SHP77 (cell line): ENCODE measurements at places on chromosomes 1 and 21.

DNA sequence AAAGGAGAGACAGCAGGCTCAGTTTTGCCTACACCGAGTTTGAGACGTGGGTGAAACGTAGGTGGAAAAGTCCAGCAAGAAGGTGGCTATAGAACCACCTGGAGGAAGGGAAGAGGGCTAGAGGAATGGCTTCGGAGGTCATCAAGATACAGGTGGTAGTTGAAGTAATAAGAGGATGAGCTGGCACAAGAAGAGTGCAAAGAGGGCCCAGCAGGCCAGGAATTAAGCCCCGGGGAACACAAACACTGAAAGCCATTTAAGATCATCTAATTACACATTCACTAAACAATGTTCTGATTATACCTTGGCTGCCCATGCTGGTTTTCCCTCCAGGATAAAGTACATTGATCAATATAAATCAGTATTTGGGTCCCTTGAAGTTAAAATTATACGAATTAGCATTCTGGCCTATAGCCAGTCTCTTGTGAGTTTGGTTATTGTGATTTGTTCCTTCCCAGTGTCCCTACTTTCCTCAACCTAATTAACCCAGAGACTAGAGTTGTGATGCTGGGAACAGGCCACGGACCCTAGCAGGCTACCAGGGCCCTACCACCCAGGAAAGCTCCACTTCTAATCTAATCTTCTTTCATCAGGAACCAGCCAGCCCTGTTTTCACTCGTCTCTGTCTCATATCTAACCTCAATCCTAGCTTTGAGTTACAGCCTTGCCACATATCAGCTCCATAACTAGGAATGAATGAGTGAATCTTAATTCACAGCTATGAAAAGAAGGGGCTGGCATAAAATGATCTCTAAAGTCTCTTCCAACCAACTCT, 26.4 kb upstream of the PPP1R15B start:
- DNase-seq: no peak

GRCh38 chr1:224273641-224274040, 56.3 kb downstream of the NVL start:
- no peak for DNase-seq

DNA sequence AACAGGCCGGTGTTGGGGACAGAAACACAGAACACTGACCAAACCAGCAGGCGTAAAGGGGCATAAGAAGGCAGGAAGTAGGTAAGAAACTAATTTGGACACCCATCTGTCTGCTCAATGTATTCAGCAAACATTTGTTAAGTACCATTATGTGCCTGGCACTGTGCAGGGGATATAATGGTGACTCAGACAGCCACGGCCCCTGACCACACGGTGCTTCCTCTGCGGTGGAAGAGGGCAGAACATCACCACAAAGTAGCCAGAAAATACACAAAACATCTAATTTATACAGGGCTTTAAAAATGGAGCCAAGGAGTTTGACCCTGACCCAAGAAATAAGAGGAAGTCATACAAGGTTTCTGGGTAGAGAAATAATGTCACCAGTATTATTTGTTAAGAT, 12.9 kb downstream of the DNAJC11 start:
- no peak for DNase-seq

- no peak for DNase-seq
Observed at GRCh38 chr1:203424861-203425662, 50.5 kb upstream of the PRELP start.

DNA sequence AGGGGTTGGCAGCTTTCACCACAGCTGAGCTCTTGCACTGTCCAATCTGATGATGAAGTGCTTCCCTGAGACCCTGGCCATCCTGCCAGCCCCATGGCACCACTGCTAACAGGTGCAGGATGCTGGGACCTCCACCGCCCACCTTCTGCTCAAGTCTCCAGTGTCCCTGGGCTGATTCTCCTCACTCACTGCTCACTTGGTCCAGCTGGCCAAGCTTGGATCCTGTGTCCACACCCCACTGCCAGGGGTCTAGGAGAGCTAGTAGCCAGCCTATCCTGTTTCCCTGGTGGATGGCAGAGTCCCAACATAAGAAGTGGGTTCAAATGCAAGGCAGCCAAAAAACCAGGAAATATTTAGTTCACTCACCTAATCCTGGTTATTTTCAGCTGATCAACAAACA, 217.2 kb upstream of the IRF2BP2 start:
- no peak for DNase-seq

DNA sequence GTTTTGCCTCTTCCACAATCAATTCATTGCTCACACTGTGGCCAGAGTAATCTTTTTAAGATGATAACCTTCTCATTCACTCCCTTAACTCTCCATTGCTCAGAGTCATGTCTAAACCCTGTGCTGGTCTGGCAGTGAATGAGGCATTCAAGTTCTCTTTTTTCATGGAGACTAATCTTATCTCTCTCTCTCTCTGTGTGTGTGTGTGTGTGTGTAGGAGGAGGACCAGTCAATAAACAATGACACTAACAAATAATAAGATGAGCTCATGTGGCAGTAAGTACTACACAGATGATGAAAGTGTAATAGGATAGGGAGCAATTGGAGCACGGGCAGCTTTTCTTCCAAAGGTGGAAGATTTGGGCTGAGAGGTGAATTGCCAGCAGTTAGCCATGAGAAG, 122.0 kb upstream of the B3GALT2 start:
- no peak for DNase-seq

GRCh38 chr1:30914587-30914922, 6.0 kb upstream of the SDC3 start:
- no peak for DNase-seq

GRCh38 chr1:212495766-212496494, 63.2 kb downstream of the NENF start:
- no peak for DNase-seq

- DNase-seq: no peak
Observed at GRCh38 chr1:228446852-228447251, 30.2 kb upstream of the TRIM17 start.

- DNase-seq: no peak
Observed at GRCh38 chr21:34085129-34085528, 11.8 kb downstream of the MRPS6 start.

DNA sequence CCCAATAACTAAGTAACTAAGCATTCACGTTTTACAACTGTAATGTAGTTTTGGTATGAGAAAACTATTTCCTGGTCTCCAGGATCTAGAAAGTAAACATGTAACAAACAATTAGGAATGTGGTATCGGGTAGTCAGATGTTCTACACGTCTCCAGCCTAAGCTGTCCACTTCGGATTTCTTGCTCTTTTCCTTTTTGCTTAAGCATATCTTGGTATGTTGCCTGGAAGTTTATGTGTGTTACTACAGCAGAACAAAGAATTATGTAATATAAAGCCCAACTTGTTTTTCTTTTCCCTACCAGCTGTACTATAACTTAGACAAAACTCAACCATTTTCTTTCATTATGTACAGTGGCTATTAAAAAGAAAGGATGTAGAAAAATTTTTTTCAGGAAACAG, 20.4 kb upstream of the WARS2 start:
- DNase-seq: no peak

DNA sequence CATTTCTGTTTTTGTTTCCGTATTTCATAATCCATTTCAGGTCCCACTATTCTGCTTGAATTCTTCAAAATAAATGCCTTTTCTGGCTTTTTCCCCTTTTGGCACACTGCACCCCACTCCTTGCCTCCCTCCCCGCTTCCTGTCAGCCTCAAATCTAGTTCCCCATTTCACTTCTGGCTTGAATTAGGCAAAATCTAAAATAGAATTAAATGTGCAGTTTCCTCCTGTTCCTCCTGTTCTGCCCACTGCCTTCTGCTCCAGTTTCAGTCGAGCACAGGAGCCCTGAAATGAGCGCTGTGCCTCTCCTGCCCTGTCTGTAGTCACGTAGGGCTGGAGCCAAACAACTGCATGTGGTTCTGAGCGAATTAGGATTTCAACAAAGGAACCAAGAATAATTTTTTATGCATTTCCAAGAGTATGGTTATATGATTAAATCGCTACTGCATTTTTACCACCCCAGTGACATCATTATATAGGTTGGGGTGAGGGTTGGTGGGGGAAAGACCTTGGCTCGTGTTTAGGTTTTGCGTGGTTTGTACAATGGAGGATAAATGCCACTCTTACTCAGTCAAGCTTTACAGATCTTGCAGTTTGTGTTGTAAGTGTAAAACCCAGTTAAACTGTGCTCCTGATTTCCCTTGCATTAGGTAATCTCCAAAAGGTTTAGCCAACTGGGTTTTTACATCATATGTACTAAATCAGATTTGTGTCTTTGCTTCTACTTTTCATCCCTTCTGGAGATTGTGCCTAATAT, 114.9 kb downstream of the VPS13D start:
- DNase-seq: no peak

GRCh38 chr1:222004034-222004433, 262.1 kb upstream of the DUSP10 start:
- DNase-seq: no peak

- DNase-seq: peak; percentile 73
Observed at GRCh38 chr21:41878831-41879189, 334 bp downstream of the PRDM15 start.

DNA sequence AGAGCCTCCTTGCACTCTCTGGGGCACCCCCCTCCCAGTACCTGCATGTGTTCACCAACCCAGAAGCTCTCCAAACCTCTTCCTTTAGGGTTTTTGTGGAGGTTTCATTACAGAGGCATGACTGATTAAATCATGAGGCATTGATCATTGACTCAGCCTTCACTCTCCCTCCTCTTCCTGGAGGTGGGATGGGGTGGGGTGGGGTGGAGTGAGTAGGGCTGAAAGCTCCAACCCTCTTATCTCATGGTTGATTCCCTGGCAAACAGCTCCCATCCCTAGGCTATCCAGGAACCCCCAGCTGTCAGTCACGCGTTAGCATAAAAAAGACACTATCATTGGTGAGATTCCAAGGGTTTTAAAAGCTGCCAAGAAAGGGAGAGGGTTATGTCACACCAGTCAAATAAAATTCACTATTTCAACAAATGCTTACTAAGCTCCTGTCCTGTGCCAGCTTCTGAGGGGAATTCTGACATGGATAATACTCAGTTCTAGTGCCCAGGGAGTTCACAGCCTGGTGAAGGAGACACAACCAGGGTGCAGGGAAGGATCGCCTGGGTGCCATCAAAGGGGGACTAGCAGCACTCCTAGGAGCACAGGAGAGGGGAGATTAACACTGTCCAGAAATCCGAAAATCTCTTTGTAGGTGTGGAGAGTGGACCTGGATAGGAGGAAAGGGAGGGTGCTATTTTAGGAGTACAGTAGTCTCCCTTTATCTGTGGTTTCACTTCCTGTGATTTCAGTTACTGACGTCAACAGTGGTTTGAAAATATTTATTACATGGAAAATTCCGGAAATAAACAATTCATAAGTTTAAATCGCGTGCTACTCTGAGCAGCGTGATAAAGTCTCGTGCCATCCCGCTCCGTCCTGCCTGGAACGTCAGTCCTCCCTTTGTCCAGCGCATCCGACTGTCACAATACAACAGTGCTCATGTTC, 6.8 kb upstream of the IL24 start:
- peak; percentile 20 for DNase-seq

- no peak for DNase-seq
Observed at GRCh38 chr1:222331765-222332164, 216.1 kb downstream of the HHIPL2 start.

GRCh38 chr1:161913482-161914140, 110.1 kb downstream of the OLFML2B start:
- no peak for DNase-seq

DNA sequence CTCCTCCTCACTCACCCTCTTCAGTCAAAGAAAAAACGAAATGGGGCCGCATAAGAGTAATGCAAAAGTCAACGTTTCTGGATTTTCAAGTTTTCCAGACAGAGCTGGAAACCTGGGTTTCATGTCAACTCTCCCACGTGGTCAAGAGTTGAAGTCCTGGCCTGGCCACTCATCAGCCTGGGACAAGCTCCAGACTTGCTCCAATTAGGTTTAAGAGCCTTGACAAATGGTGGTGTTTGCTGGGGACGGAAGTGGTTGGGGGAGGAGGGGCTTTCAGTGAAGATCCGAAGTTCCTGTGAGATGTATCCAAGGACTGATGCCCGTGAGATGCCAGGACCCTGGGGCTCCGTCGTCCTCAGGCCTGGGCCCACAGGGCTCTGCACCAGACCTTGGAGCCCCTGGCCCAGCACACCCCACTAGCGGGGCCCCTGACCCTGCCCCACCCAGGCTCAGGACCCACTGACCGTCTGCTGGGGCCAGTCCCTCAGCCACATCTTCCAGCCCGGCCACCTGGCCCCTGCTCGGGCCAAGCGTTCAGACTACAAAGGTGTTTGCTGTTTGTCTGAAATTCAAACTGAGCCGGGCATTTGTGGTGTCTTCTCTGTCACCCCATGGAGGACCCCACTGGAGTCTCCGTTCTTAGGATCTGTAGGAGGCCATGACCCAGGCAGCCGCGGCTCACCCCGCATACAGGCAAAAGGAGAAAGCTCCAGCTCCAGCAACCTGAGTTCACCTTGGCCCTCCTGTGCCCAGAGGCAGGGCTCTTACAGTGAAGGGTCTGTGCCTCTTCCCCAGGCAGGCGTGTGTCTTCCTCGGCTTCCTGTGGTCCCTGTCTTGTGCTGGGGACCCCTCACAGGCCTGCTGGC, 53.3 kb downstream of the SIK1 start:
- DNase-seq: no peak

- DNase-seq: no peak
Observed at GRCh38 chr1:189301235-189301634, 1176.4 kb downstream of the BRINP3 start.

DNA sequence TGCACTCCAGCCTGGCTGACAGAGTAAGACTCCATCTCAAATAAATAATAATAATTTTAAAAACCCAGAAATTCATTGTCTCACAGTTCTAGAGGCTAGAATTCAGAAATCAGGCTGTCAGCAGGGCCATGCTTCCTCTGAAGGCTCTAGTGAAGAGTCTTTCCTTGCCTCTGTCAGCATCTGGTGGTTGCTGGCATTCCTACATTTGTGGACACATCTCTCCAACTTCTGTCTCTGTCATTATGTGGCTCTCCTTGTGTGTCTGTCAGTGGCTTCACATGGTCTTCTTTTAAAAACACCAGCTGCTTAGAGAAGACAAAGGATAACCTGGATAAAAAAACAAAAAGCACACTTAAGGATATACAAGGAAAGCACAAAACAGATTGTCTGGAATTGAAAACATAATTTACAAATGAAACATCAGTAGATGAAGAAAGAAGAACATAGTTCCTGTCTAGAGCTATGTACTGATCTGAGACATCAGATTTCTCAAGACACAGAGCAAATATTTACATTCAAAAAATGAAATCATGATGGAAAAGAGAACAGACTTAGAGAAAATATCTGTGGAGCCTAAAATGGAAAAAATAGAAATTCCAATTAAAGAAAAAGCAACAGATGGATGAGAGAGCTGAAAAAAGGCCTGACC, 32.7 kb upstream of the ASB17 start:
- DNase-seq: no peak

- DNase-seq: no peak
Observed at GRCh38 chr1:71494163-71494562, 413.3 kb upstream of the ZRANB2 start.

- no peak for DNase-seq
Observed at GRCh38 chr21:35753308-35753707, 307.0 kb downstream of the SETD4 start.

- DNase-seq: no peak
Observed at GRCh38 chr1:78667939-78668338, 18.3 kb downstream of the IFI44 start.
